ENCODE measurements at places on chromosomes 3 and 15.
A peak's percentile ranks its signal among the peaks of the same experiment; 100 is the strongest.

DNA sequence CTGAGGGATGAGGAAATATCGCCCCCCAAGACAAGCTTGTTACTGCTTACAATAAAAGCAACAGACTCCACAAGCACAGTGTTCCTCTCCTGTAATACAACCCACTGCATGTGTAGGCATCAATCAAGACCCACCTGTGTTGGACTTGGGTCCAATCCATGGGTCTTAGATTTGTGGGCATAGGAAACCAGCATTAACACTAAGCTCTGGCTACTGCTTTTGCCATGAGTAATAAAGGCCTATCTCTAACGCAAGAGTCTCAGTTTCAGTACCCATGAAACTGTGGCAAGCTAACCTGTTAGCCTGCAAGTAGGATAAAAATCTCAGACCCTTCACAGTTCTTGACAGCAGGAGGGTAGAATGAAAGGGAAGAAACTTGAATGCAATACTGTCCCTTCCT lies 5.2 kb upstream of the EIF1B start:
- DNase-seq: no peak

DNA sequence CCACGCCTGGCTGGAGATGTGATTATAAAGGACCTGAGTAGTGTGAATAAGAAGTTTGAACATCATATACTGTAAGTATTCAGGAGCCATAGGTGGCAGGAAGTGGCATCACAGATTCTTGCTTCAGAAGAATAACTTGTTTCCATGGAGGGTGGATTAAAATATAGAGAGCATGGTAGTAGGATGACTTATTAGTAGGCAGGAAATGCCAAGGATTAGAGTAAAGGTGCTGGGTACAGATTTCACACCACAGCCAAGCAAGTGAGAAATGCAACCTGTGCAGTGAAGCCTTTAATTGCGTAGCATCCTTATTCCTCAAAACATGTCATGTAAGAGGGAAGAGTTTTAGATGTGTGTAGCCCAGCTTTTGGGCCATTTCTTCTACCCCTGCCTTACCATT lies 30.8 kb downstream of the IFT122 start:
- DNase-seq: no peak

DNA sequence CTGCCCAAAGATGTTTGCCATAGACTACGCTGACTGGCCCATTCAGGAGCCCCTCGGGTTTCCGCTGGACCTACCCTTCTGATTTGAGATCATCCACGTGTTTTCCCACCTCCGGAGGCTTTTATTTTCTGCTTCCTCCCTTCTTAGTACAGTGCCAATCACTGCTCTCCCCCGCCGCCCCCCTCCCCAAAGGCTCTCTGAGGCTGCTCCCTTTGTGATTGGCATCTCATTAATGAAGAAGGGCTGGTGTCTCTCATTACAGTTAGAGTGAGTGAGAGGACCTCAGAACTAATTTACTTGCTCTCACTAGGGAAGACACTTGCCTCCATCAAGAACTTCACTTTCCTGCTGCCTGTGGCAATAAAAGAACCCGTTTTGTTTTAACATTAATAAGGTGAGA lies 284.7 kb upstream of the ICE2 start:
- DNase-seq: no peak

GRCh38 chr3:11185564-11186317 lies 31.4 kb downstream of the HRH1 start:
- no peak for DNase-seq

DNA sequence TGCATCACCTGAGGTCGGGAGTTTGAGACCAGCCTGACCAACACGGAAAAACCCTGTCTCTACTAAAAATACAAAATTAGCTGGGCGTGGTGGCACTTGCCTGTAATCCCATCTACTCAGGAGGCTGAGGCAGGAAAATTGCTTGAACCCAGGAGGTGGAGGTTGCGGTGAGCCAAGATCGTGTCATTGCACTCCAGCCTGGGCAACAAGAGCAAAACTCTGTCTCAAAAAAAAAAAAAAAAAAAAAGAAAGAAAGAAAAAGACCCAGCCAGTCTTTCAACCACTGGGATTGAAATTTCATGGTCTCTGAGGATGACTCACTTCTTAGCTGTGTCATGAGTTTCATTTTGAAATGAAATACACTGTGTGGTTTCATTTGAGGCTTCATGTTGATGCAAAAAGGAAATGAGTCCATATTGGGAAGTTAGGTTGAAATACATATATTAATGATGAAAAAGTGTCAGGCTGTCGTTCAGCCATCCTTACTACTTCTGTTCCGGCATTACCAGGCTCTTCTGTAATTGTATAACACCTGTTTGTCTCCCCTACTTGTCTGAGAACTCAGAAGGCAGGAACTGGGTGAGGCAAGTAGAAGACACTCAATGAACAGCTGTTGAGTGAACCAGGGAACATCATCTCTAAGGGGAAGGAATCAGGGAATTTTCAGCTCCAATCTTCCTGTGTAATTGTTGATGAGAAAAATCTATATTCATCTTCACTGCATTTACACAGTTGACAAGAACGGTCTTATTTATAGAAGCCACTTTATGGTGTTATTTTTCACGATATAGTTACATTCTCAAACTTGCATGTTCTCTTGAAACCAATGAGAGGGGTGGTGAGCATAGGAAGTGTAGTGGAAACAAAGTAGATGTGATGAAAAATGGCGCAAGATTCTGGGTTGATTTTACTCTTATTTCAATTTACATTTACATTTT lies 87.4 kb downstream of the NFKBIZ start:
- DNase-seq: peak; percentile 70

- DNase-seq: no peak
Measured at GRCh38 chr3:59601486-59601885, 551.7 kb upstream of the CFAP20DC start.

DNA sequence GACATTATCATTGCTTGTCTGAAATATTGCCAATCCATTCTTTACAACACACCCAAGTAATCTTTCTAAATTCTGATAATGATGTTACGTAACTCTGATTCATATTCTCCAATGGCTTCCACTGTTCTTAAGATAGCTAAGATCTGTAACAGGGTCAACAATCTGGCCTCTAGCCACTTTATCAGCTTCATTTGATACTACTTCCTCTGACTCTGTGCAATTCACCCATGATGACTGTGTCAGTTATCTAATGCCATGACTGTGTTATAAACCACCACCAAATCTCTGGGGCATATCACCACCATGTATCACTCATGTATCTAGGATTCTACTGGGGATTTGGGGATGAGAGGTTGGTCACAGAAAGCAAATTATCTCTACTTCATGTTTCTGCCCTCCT lies 44.0 kb downstream of the CD200 start:
- no peak for DNase-seq

DNA sequence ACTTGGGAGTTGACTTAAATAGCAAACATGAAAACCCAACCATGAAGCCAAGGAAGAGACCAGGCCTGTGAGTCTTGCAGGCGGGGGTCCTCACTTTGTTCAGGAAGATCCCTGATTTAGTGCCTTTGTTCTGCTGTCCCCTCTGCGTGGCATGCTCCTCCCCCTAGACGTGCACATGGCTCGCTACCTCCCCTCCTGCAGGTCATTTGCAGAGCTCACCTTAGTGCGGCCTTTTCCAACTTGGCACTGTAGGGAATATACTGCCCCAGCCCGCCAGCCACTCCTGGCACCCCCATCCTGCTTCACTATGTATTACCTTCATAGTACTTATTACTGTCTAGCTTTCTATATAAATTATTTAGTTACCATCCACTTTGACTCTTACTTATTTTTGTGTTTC lies 18.3 kb downstream of the GXYLT2 start:
- DNase-seq: no peak

GRCh38 chr3:48429317-48429959 lies 448 bp downstream of the PLXNB1 start:
- peak; percentile 64 for DNase-seq

GRCh38 chr3:169813278-169813677 lies 574 bp upstream of the LRRC34 start:
- DNase-seq: peak; percentile 3

- DNase-seq: no peak
Measured at GRCh38 chr3:149658744-149659497, 1.1 kb upstream of the WWTR1 start.

GRCh38 chr15:62165104-62165792 lies at the start of gene C2CD4B:
Gene C2CD4B (minus strand): TSS chr15:62165285. CDS start chr15:62164984, 301 bp downstream.
- no peak for DNase-seq

DNA sequence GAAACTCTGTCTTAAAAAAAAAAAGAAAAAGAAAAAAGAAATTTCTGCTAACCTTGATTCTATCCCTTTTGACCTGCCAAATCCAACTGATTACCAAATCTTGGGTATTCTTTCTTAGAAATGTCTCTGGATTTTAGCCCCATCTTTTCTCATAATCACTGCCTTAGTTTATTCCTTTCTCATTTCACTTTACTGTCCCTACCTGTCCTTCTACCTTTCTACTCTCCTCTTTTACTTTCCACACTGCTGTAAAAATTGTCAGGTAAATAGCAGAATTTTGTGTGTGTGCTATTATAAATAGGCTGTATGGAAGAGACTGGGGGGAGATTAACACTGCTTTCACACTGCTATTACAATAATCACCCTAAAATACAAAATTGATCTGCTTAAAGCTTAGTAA lies 16.7 kb downstream of the PIK3CA start:
- no peak for DNase-seq

- DNase-seq: no peak
Measured at GRCh38 chr15:76162036-76162398, 102.2 kb downstream of the TMEM266 start.

GRCh38 chr3:83454353-83454752 lies 1504.4 kb upstream of the CADM2 start:
- DNase-seq: no peak

- DNase-seq: peak; percentile 75
Measured at GRCh38 chr3:52221563-52222318, 3.7 kb downstream of the TLR9 start.

DNA sequence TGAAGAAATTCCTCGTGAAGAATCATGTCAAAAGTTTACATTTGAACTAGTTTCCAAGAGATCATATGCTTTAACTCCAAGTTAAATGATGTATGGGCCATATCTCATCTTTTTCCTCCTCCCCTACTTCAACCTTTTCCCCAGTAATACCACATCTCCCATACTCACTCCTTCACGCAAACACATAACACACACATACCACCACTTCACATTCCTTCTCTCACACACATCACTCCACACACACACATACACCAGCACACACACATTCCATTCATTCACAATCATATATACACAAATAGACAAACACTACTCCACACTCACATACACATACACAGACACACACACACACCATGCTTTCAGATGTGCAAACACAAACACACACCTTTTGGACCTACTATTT lies 769.0 kb upstream of the NR2F2 start:
- no peak for DNase-seq

DNA sequence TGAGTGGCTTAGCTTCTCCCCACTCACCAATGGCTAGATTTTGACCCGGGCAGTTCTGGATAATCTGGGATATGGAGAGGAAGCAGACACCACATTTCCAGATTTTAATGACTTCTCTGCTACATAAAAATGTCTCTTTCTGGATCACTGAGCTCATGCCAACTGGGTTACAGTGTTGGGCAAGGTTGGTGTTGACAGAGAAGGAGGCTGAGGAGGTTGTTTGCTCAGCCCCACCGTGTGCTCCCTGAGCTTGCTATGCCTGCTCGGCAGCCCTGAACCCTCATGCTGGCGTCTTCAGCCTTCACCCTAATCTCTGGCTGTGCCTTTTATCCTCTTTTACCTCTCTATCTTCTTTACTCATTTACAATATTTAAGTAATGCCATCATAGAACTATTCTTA lies 53.0 kb upstream of the KPNA4 start:
- DNase-seq: no peak

GRCh38 chr3:117433427-117433826 lies 723.8 kb downstream of the TUSC7 start:
- no peak for DNase-seq

DNA sequence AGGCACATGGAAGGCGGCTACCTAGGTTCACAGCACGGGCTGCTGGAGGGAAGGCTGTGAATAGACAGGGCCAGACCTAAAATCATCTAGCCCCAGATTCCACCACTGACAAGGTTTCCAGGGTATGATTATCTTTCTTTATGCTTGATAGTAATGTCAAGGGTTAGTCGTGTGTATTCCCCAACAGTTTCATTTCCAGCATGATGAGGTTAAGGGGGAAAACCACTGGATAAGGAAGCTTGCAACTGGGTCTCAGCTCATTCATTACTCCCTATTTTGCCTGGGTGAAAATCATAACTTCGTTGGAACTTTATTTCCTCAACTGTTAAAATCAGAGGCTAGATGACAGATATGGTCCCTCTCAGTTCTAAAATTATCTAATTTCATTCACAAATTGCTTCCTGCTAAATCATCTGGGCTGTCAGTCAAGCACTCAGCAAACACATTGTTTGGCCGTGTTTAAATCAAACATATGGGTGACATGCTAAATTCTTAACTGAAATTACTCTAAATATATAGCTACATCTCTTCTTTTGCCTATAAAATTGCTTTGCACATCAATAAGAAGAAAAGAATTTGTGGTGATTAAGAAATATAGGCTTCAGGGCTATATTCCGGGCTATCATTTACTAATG lies 111.7 kb downstream of the CYP19A1 start:
- DNase-seq: no peak

DNA sequence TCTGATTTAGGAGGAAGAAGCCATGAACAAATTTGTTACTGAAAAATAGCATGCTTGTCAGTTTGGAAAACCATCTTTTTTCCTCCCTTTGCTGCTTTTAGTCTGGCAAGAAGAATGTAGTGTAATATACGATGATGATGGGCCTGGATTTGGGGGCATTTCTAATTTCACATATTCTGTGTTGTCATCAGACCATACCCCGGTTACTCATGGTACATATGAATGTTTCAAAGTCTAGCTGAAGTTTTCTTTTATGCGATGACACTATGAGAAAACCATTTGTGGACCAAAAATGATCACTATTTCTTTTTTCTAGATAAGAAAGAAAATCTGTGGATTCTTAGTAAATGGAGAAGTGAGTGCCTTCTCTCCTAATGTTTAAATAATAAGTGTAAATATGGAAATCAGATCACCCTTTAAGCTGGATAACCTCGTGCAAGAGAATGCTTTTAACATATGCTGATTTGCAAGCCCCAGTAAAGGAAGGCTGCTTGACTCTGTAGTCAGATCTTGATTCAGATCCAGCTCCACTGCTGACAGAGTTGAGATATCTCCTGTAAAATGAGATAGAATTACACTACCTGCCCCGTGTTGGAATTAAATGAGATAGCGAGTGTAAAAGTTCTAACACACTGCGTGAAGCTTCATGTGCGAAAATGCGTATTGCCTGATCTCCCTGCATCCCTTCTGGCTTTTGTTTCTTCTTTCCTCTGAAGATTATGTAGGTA lies 3.0 kb downstream of the MEF2A start:
- no peak for DNase-seq

DNA sequence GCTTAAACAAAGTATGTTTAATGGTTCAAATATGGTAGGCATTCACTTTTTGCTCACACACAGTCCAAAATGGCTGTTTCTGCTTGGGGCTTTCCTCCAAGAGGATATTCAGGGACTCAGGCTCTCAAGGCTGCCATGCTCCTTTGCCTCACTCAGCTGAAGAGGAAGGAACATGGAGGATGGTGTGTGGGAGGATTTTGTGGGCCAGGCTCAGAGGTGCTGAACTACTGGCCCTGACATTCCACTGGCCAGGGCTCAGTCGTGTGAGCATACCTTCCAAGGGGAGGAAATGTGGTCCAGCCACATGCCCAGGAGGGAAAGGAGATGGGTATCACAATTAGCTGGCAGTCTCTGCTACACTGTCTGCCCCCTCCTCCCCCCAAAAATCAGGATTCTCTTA lies 8.7 kb downstream of the PXYLP1 start:
- no peak for DNase-seq

GRCh38 chr15:28219116-28219515 lies 102.9 kb downstream of the HERC2 start:
- no peak for DNase-seq

Data from central memory CD4-positive, alpha-beta T cell (primary cell).